ENCODE measurements at places on chromosomes 12 and 14. TPM values are rescaled to one million over a fixed set of nuclear protein-coding genes. Genes with fewer than 3 reads are reported as not detected.
A peak's percentile ranks its signal among the peaks of the same experiment; 100 is the strongest.

DHRS2 gene
- not detected for total RNA-seq

RDH12 gene
- total RNA-seq, result not detected

DNA sequence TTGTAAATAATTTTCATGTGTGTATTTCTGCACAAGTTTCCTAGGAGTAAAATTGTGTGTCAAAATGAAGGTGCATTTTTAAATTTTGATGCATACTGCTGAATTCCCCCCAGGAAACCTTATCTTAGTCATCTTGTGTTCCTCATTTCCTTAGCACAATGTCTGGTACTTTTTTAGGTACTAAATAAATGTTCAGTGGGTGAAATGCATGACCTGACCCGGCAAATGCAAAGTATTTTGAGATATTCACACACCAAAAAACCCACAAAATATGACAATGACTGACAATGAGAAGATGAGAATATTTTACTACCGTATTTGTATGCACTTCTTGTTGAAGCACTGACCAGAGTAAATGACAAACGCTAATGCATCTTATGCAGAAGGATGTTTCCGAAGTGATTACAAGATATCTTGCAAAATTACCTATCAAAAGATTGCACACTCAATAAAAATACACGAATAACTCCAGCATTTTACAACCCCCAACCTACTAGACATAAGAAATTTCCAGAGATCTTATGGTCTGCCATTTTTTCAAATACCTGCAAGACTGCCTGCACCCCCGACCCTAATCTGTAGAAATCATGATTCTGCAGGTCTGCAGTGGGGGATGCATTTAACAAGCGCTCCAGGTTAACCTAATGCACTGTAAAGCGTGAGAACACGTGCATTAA, 895 bp upstream of the PRKAB1 start:
- no peak for DNase-seq

GRCh38 chr12:110667671-110668070, 21.2 kb downstream of the HVCN1 start:
- DNase-seq, result no peak

GRCh38 chr14:58133739-58134138, 18.3 kb downstream of the ARMH4 start:
- DNase-seq, result no peak

DNA sequence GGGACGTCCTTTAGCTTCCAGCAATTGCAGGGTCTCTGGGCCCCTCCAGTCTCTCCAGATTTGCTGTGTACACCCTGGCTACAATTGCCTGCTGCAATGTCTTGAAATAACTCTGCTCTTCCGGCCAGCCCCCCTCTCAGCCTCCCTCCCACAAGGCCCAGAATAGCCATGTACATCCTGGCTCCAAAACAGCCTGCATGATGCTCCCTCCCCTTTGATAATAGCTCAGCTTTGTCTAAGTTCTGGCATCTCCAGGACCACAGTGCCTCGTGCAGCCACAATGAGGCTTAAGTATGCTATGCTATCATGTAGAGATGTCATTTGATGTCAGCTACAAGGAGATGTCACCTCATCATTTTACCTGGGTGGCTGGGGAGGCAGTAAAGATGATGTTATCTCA, 74.6 kb downstream of the SRRM4 start:
- no peak for DNase-seq

GRCh38 chr12:86249851-86250250, 6.3 kb downstream of the MGAT4C start:
- no peak for DNase-seq

- no peak for DNase-seq
Measured at GRCh38 chr14:25094171-25094907, 44.4 kb upstream of the STXBP6 start.

GRCh38 chr14:22981090-22981875, 1.1 kb downstream of the AJUBA start:
- peak; percentile 81 for DNase-seq
